ENCODE measurements at places on chromosomes 2 and 18.

- no peak for DNase-seq
Measured at GRCh38 chr2:152115952-152116351, 17.1 kb upstream of the CACNB4 start.

DNA sequence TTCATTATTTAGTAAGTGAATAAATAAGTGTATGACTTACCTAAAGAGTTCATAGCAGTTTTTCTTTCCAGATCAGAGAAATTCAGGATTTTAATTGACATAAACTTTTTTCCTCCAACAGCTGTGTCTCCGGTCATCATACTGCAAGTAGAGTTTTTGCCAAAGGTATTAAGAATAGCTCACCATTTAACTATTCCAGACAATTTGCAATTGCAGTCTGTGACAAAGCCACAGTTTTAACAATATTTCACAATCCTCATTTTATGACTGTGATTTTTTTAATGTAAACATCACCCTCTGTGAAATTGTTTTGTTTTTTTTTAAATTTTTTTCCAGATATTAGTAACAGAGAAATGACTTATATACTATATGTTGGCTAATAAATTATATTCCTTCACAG is 199.1 kb downstream of the TRIB2 start:
- no peak for DNase-seq

DNA sequence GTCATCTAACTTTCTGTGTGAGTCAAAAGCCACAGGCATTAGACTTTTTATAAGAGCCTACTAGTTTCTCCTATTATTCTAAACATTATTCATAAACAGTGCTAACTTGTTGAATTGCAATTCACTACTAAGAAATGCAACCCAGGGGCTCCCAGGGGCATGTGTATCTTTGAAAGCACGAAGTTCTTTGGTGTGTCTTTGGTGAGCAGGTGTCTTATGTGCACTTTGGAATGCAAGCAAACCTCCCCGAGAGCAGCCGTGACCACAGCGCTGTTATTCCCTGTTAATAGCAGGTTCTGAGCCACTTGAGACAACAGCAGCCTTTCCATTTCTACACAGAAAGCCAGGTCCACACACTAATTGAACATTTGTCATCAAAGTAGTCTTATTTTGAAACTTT is 123.5 kb downstream of the PRKRA start:
- DNase-seq: no peak

- no peak for DNase-seq
Measured at GRCh38 chr2:205290299-205290698, 392.0 kb upstream of the NRP2 start.

DNA sequence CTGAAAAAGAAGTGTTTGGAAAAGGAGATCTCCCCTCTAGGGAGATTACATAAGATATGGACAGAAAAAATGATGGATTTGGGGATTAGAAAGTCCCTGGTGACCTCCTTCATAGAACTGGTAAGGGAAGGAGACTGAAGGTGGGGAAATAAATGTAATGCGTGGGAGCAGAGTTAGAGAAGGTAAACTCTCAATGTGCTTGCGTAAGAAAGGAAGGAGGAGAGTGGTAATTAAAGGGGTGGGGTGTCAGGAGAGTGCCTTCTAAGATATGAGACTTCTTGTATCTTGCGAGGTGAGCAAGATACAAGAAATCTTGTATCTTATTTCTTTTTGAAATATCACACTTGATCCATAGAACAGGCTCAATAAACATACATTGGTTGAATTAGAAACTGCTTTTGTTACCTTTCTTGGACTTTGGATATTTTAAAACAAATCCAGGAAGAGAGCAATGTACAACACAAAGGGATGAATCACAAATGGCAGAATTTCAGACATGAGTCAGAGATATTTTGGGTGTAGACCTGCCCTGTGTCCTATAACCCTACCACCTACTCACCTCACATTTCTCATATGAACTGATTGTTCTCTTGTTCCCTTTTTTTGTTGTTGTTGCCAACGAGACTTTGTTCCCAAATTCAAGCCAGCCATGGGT is 342.4 kb downstream of the INSIG2 start:
- peak; percentile 62 for DNase-seq

DNA sequence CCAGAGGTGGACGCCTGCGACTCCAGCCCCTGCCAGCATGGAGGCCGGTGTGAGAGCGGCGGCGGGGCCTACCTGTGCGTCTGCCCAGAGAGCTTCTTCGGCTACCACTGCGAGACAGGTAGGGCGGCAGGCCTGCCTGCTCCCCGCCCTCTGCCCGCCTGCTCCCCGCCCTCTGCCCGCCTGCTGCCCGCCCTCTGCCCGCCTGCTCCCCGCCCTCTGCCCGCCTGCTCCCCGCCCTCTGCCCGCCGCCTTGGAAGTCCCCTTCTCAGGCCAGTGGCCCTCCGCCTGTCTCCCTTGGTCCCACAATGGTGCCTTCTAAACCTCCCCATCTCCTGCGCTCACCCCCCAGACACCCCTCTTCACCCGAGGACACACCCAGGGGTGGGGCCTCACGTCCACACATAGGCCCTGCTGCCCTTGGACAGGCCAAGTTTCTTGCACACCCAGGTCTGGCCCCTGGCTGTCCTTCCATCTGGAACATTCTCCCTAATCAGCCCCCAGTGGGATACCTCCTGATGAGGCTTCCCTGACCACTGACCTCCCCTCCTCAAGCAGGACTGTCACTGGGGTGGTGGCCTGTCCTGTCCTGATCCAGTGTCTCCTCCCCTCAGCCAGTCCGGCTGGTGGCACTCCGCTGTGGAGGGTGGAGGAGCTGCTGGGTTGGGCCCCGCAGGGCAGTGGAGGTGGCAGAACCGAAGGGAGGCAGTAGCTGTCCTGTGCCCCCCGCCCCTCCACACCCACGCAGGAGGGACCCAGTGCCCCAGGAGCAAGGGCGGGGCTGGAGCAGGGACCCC is 37.9 kb downstream of the MTERF4 start:
- no peak for DNase-seq

DNA sequence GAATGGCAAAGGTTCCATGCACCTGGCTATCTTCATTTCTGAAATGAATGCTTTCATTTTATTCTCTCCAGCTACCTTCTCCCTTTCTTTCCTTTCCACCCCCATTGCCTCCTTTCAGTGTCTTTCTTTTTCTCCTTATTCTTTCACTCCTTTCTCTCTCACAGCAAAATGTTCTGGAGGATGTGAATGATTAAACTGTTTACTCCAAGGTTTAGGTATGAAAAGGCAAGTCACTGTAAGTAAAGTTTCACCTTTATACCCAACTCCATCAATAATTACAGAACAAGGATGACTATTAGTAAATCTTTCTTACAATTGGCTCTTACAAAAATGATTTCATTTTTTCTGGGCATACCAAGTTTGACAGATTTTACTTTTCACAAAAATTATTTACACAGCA is 4.3 kb downstream of the PAX8 start:
- DNase-seq: no peak

- peak; percentile 92 for DNase-seq
Measured at GRCh38 chr2:127025359-127026166, 81.4 kb downstream of the BIN1 start.

- peak; percentile 19 for DNase-seq
Measured at GRCh38 chr2:57296795-57297517, 749.6 kb upstream of the VRK2 start.

- DNase-seq: no peak
Measured at GRCh38 chr2:115584507-115584906, 1142.1 kb downstream of the DPP10 start.

DNA sequence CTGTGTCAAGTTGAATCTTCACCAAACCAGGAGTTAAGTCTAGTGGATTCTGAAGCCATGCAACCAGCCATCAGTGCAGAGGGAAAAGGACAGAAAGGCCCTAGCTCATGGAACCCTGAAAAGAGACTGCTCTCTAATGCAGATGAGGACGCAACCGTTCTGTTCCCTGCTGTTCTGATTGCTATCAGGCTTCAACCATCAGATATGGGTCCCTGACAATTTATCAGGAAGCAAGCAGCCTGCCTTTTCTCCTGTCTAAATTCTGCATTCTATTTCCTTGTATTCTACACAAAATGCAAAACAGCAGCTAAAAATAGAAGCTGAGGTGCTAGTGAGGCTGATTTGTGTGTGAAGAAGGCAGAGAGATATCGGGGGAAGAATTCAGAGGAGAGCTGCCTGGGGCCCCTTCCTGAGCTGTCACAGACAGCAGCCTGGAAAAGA is 68.4 kb upstream of the RTN4 start:
- DNase-seq: no peak

DNA sequence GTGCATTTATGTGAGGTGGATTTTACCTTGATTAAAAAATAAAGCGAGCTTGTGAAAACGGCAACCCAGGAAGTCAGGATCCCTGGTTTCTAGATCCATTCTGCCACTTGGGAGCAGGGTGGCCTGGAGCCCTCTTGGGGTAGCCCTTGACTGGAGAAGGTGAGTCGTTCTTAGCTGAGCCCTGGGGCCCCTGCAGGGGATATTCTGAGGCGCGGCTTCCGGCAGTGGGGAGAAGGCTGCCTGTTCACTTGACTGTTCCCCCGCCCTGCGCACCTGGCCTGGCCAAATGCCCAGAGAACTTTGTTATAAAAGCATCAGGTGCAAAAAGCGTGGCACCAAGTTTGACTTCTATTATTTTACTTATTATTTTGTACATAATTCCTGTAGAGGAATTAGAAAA is 221.9 kb downstream of the DYSF start:
- DNase-seq: no peak

GRCh38 chr2:154699575-154699930 is 1.1 kb downstream of the KCNJ3 start:
- DNase-seq: no peak

DNA sequence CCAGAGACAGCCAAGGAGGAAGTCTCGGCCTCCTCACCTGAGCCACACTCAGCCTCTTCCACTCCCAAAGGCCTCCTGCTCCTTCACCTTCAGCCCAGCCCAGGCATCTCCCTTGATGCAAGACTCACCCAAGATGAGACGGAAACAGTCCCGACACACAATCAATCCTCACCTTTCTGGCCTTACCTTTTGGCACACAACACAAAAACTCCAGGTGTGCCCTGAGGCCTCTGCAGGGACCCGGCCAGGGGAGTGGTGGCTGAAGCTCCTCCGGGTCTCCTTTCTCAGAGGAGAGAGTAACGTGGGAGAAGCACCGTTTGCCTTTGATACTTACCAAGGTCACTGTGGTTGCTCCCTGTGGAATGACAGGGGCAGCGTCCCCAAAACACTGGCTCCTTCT is 23.8 kb upstream of the EFHD1 start:
- DNase-seq: no peak

DNA sequence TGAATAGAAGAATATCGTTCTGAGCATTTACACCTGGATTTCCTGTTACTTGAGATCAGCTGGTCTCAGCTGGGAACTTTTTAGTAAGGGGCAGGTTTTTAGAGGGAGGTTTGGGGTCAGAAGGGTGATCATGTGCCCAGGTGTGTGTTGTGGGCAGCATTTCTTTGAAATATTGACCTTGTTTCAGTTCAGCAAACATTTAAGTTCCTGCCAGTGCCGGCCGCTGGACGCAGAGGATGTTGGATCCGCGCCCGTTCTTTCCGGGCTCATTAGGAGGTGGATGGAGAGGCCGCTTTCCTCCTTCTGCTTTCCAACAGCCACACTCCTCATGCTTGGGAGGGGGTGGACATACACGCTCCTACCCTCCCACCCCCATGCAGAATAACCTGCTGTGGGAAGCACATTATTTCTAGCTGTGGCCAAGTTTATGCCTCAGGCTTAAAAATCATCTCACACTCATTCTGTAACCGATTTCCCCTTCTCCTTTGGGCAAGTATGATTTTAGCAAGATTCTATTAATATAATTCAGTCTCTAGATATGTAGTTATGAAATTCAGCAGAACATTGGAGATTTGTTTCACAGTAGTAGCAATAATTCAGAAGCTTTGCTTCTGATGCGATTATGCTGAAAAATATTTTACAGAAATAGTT is 131.4 kb downstream of the ZNF236 start:
- DNase-seq: no peak

DNA sequence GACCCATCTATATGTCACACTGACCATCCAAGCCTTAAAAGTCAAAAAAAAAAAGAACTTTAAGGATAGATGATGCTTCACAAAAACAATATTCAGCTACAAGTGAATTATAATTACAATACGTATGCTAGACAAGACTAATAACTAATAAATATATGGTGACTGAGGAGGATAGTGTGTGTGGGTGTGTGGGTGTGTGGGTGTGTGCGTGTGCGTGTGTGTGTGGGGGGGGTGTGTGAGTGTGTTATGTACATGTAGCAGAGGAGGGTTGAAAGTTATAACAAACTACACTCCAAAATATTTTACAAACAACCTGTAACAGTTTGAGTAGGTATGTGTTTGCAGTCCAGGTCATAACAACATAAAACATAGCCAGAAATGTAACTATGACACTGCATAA is 159.2 kb upstream of the RBBP8 start:
- DNase-seq: no peak

- no peak for DNase-seq
Measured at GRCh38 chr2:111148225-111148873, 27.6 kb downstream of the BCL2L11 start.

DNA sequence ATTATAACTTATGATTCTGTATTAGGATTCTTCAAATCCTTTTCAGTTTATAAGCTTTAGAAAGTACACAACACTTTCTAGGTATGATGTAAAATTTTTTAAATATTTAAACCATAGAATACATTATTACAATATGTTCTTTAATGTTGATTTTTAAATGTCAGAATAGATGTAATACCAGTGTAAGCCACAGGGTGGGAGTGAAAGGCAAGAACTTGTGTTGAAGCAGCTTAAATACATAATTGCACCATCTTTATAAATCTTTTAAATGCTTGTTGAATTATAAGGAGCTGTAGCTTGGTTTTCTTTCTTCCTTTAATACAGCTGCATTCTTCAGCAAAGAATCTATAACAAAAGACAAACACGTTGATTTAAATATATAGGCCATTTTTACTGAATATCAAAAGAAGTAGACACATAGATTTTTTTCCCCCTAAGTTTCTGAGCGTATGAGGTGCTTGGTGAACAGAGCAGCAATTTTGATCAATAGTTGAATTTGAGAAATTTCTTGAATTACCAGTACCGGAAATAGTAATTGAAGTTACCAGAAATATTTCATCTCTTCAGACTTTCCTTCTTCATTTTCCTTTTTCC is 63.0 kb downstream of the TANK start:
- no peak for DNase-seq

DNA sequence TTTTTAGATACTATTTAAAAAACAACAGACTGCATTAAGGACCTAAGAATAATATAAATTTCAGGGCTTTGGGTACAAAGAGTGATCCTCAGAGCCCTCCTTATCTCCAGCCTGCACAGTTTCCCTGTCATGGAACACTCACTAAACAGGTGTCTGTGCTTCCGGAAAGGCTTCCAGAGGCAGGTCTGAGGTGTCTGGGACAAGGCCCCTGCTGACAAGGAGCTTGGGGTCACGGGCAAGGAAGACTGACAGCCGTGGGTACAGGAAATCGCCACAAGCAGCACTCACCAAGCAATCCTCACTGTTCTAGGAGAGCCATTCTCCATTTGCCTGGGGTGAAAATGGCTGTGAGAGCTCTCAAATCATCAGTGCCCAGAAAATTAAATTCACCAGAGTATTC is 220.3 kb upstream of the PXDN start:
- DNase-seq: no peak

DNA sequence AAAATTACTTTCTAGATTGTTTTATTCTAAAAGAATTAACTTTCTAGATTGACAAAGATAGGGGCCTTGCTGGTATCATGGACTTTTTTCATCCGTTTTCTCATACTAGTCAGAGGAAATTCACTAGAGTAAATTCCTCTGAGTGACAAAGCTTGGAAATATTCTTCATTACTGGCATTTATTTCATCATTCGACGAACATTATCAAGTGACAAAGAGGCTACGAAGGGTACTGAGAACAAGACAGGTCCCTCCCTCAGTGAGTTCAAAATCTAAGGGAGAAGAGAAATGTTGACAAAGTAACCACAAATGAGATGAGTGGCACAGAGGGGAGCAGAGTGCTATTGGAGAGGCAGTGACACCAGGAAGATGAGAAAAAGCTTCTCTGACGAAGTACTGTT is 4.3 kb downstream of the EPG5 start:
- DNase-seq: no peak

Data from urothelium cell line (cell line).